Activated CD4-positive, alpha-beta T cell treated with anti-CD3 and anti-CD28 coated beads, Interleukin-2, amount 10 ng/mL, durations not matched to agents 7 days and 5 days (primary cell): ENCODE measurements at places on chromosomes 1 and 21.

GRCh38 chr1:47521034-47521881 lies 83.4 kb downstream of the FOXD2 start:
- no peak for DNase-seq

DNA sequence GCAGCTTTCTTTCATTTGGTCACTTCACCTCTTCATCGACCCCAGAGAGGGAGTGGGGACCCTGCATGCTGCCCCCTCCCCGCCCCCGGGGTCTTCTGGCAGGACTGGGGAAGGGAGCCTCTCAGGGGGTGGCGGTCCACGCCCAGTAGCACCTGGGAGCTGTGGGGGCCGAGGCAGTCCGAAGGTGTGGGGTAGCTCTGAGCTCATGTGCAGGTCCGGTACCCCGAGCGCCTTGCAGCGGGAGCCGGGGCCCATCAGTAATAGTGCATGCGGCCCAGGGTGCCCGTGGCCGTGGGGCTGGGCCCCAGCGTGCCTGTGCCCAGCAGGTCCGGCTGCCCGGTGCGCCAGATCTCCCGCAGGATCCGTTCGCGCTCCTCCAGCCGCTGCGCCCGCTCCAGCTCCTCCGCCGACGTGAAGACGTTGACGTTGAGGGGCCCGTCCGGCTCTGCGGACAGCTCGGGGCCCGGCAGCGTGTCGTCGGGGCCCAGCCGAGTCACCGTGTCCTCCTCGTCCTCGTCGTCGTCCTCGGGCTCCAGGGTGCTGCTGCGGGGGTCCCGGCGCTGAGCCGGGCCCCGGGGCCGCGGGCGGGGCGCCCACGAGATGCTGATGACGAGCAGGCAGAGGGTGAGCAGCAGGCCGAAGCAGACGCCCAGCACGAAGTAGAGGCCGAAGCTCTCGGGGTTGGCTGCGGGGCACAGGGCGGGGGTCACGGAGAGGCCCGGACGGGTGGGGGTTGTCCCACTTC lies 1.2 kb downstream of the EVA1B start:
- DNase-seq = no peak

GRCh38 chr1:91349524-91349923 lies 55.1 kb downstream of the HFM1 start:
- no peak for DNase-seq

DNA sequence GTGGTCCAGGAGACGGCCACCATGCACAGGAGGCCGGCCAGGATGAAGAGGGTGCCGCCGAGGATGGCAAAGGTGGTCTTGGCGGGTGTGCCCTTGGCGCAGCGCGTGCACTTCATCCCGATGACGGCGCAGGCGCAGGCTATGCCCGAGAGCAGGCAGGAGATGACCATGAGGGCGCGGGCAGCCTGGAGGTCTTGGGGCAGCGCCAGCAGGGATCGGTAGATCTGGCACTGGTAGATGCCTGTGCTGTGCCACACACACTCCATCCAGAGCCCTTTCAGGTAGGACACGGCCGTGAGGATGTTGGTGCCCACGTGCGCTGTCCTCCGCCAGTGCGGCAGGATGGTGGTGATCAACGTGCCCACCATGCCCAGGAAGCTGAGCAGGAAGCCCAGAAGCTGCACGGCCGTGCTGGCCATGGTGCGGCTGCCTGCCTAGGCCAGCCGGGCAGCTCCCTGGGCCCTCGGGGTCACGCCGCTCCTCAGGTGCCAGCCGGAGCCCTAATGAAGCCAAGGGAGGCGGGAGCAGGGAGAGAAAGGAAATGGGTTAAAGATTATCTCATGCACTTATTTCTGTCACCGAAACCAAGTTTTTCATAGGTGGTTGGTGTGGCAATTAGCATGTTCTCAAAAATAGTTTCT lies 18.5 kb downstream of the CLDN14 start:
- no peak for DNase-seq

DNA sequence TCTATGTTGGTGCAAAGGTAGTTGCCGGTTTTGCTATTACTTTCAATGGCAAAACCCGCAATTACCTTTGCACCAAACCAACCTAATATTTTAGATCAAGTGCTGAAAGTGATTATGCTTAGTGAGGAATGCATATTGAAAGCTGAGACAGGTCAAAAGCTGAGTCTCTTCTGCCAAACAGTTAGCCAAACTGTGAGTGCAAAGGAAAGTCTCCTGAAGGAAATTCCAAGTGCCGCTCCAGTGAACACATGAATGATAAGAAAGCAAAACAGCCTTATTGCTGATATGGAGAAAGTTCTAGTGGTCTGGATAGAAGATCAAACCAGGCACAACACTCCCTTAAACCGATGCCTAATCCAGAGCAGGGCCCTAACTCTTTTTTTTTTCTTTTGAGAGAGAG lies 83.1 kb upstream of the ERRFI1 start:
- no peak for DNase-seq

- DNase-seq = no peak
These were observed 79.3 kb downstream of the LHX4 start for GRCh38 chr1:180309338-180309737.

GRCh38 chr1:178267646-178268094 lies 173.8 kb downstream of the RASAL2 start:
- no peak for DNase-seq
